NCI-H187 treated with DMSO at 0.1 percent for 48 hours (cell line): ENCODE measurements at places on chromosomes 16 and 17.

- DNase-seq, result no peak
These were observed 1.2 kb downstream of the MMP15 start for GRCh38 chr16:58026705-58027160.

DNA sequence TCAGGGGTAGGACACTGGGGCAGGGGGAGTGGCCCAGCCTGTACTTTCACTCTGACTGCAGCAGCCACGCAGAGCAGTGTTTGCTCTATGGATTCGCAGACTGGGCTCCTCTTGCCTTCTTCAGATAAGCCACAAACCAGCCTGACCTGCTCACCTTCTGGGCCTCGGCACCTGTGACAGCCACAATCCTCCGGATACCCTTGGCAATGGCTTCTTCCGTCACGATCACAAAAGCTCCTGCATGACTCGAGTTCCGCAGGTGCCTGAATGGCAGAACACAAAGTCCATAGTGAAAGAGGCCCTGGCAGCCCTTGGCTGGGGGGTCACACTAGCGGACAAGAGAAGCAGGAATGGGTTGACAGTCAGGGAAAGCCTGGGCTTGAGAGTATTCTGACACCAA is 3.8 kb upstream of the EXOSC6 start:
- DNase-seq, result no peak

DNA sequence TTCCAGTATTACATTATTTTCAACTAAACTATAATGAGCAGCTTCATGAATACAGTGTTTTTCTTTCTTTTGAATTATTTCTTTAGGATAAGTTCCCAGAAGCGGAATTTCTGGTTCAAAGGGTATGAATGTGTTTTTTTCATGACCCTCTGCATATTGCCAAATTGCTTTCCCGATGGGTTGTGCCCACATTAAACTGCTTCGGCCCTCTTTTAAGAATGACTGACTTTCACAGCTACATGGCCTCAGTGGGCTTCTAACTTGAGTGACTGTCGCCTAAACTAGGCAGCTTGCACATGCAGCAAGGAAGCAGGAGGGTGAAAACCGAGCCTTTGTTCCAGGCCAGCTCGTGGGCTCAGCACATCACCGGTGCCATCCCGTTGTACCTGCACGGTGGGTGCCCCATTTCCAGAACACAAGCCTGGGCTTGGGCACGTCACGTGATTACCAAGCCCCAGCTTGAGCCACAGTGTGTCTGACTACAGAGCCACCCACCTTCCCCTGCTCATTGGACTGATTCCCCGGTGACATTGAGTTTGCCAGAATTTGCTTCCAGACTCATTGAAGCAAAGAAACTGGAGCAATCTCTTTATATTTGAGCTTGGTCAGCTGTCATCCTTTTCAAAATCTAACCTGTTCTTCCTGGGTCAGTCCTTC is 112.8 kb downstream of the CLEC16A start:
- no peak for DNase-seq

- DNase-seq, result no peak
These were observed 31.1 kb upstream of the HELZ start for GRCh38 chr17:67276075-67276474.

DNA sequence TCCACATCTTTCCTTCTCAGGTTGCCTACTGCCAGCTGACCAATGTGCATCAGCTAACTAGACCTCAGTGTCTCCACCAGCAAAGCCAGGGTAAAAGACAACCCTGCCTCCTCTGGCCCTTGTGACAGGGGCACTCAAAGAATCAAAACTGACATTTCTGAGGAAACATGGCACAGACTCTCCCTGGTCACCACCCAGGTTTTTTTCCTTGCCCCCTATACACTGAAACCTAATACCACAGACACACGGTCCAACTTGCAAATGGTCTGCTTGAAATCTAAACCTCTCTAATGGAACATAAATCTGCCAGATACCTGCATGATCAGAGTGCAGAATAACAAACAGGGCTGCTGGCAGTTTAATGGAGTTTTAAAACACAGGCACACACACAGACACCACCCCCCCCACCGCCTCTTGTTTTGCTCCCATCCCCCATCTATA is 19.5 kb upstream of the CORO6 start:
- no peak for DNase-seq

DNA sequence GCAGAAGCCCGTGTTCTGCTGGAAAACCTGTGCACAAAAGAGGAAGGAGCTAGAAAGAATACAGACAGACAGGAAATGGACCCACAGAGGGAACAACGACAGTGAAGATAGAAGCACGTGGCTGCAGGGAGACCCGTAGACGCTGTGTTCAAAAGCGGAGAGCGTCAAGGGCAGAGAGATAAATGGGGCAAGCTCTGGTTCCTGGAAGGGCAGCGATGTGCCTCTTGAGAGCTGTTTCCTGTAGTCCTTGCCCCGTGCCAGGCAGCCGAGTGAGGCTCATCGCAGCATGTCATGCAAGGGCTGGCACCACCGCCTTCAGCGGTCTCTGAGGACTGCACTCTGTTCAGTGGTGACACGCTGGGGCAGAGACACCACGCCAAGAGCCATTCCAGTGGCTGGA is 43.6 kb upstream of the CACNG5 start:
- no peak for DNase-seq

- no peak for DNase-seq
These were observed 80.7 kb upstream of the CES5A start for GRCh38 chr16:55955845-55956244.

GRCh38 chr16:88087517-88087877 is 136.3 kb downstream of the BANP start:
- no peak for DNase-seq

- DNase-seq, result no peak
These were observed 35.2 kb downstream of the MBTPS1 start for GRCh38 chr16:84081446-84081989.

GRCh38 chr17:2780931-2781454 is 15.2 kb upstream of the RAP1GAP2 start:
- no peak for DNase-seq

GRCh38 chr17:8166731-8167130 is 4.0 kb upstream of the VAMP2 start:
- DNase-seq, result no peak

GRCh38 chr17:79838522-79839274 is 542 bp downstream of the CBX4 start:
- DNase-seq, result no peak

DNA sequence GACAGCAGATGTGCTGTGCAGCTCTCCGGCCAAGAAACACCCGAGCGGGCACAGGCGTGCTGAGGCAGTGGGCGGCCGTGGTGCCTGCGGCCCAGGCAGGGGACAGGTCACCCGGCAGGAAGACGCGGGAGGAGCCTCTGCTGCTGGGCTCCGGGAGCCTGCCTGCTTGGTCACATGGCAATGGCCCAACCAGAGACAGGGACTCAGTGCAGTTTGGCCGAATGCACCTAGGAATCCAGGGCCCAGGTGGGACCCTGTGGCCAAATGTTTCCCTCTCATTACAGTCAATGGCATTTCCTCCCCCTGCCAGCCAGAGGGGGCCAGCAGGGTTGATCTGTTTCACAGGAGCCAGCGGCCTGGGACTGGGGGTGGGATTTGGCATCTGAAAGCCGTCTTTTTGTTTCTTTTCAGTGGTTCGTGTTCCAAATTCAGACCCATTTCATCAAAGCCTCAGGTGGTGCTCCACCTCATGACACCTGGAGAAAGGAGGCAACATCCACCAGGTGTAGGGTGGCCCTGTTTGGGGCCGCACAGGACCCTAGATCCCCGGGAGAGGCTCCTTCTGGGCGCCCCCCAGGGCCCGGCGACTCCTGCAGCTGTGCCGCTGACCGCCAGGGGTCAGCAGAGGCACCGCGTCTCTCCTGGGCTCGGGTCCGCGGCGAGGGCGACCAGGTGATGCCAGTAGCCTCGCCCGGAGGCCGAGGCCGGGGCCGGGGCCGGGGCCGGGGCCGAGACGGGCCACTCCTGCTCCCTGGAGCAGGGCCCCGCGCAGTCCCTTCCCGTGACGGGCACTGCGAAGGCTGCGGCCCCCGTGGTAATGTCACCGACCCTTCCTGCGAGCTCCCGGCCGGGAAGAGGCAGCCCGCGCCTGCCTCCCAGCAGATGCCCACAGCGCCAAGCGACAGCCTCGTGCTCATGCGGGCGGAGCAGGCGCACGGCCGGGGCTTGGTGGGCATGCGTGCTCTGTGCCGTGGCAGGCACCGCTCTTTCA is 118.5 kb downstream of the C16orf78 start:
- no peak for DNase-seq

DNA sequence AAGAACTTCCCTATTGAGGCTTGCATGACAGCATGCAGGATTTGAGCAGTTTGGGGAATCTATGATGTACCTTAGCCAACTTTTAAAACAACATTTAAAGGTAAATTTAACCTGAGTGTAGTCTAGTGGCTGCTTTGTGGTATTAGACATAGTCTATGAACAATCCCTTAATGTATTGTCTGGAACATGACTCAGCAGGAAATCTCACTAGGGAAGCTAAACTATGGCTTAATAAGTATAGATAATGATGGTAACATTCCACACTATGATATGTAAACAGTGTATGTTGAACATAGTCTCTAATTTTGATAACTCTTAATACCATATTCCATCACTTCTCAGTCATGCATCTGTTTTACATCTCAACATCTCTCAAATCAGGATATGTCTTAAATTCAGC is 52.1 kb upstream of the SLC12A3 start:
- DNase-seq, result no peak

GRCh38 chr17:64773836-64774761 is 112.0 kb upstream of the SMURF2 start:
- peak; percentile 54 for DNase-seq

GRCh38 chr17:28773736-28774135 is 29.9 kb downstream of the TRAF4 start:
- DNase-seq, result no peak

DNA sequence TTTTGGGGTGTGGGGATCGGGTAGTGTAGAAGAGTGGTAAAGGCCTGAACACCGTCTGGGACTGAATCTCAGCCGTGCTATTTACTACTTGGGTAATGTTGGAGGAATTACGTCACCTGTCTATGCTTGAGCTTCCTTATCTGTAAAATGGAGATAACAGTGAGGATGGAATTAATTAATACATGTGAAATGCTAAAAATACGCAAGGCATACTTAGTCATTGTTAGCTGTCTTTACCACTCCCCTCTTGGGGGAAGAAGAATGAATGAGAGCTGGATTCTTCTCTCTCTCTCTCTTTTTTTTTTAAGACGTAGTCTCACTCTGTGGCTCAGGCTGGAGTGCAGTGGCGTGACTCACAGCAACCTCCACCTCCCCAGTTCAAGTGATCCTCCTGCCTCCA is 41.1 kb upstream of the TANGO6 start:
- DNase-seq, result no peak

- DNase-seq, result no peak
These were observed 3.3 kb downstream of the KRT37 start for GRCh38 chr17:41421116-41421515.

DNA sequence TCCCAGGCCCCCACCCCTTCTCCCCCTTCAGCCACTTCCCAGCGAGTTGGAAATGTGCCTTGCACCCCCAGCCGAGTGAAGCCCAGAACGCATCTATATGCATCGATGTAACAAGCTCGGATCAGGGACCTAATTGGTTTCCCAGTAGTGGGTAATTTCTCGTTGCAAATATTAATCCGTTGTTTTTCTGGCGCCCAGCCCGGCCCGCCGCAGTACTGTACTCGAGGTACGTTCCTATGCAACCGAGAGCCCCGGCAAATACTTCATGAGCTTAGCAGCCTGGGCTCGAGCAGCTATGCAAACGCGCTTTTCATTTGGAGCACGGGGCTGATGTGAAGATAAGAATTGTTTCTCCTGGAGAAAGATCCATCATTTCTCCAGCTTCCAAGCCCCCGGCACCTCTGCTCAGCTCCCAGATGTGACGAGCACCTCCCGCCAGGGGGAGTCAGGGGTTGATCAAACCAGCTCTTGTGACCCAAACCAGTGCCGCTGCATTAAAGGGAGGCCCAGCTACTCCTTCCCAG is 229.8 kb downstream of the KATNIP start:
- DNase-seq, result no peak

DNA sequence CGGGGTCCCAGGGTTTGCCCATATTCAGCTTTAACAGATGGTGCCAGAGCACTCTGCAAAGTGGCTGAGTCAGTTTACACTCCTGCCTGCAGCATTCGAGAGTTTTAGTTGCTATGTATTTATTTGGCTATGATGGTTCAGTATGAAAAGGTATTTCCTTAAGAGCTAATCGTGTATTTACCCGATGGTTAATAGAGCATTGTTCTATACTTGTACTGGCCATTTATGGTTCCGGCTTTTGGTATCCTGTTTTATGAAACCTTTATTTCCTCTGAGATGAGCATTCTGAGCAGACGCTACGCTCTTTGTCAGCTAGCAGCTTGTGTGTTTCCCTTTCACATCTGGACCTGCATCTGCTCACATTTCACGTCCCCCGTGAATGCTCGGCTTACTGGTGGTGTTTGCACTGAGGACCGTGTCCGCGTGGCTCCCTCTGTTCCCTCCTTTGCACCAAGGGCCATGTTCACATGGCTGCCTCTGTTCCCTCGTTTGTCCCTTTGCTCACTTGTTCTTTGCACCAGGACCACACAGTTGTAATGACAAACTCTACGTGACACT is 149.1 kb upstream of the CHMP6 start:
- no peak for DNase-seq

DNA sequence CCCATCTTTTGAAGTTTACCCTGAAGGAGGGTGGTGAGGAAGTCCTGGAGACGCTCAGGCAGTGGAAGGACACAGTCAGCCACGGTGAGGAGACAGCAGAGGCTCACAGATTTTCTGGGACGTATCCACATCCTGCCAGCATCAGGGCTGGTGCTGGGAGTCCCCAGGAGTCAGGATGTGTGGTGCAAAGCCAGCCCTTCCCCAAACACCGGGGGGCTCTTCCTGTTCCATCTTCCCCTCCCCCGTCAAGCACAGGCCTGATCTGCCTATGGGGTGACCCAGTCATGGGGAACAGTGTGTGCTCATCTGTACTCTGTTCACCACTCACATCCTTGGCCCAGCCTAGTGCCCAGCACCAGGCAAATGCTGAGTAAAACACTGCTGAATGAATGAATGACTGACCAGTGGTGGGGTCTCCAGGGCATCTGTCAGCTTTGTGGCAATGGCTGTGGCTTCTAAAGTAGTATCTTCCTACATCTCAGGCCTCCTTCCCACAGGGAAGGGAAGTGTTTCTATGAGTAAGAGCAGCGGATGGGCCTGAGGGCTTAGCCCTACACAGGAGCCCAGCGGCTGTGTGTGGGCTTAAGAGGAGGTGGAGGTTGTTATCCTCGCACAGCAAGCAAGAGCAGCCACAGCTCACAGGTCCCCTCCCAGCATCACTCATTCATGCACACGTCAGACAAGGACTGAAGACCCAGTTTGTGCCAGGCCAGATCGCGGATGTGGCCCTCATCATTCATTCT is 23.3 kb downstream of the NOS2 start:
- no peak for DNase-seq

DNA sequence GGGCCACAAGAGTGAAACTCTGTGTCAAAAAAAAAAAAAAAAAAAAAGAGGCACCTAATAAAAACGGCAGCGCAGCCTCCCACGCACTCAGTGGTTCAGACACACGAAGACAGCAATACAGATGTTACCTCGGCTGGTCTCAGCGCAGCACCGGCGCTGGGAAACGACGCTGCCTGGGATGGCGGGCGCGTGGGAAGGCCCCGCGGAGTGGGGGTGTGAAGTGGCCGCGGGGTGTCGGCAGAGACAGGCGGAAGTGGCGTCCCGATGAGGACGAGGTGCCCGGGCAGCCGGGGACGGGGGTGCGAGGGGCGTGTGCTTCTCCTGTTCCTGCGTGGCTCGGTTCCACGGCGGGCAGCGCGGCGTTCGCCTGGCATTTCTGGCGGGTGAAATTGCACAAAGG is 179.4 kb downstream of the BANP start:
- no peak for DNase-seq
